ENCODE measurements at places on chromosomes 6 and 20. TPM values are rescaled to one million over a fixed set of nuclear protein-coding genes. Genes with fewer than 3 reads are reported as not detected.
A peak's percentile ranks its signal among the peaks of the same experiment; 100 is the strongest.

DNA sequence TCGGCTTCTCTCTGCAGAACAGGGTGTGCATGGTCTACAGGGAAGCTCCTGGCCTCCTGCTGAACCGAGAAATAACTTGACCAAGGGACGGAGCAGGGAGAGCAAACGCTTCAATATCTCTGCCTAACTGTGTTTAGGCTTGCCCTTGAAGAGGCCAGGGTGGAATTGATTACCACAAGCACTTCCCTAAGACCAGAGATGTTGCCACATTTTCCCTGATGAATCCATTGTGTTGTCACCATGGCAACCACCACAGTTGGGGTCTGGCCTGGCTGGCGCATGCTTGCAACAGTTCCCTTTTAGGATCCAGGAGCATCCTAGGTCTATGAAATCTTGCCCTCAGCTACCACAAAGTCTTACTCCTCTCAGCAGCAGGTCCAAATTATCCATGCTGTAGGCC lies 213.5 kb upstream of the SULF2 start:
- DNase-seq, result no peak

GRCh38 chr20:48945840-48946514 lies 24.5 kb downstream of the ARFGEF2 start:
- peak; percentile 70 for DNase-seq

DNA sequence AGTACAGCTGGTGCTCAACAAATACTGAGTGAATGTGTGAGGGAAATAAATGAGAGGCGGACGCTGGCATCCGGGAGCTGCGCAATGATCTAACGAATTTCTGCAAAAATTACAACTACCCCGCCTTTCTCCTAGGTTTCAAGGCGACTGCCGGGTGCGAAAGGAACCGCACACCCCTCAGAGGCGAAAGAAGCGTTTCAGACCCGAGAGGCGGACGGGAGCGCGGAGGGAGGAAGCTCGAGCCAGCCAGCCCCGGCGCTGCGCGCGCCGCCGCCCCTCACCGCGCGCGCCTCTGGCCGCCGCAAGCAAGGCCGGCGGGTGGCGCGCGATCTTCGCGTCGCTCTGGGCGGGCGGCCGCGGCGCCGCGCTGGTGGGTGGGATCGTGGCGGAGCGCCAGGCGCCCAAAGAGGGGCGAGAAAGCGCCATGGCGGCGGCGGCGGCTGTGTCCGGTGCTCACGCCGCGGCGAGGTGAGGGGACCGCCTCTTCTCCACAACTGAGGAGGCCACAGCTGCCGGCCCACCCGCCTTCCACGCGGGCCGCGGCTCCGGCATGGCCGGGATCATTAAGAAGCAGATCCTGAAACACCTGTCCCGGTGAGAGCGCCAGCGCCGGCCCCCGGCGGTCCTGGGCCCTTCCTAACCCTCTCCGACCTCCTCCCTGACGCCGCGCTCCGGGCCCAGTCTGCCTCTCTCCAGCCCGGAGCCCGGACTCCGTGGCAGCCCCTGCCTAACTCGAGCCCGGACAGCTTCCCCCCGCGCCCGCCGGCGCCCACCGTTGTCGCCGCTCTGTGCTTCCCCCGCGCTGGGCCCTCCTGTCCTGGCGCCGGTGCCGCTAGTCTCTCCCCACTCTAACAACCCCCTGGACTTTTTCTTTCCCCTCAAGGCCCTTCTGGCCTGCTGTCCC lies at the start of gene BLTP3A:
Gene BLTP3A (plus strand): TSS at position 383 of the 904 bp plus-strand sequence. CDS start 168 bp downstream, at position 551.
- peak; percentile 64 for DNase-seq

DNA sequence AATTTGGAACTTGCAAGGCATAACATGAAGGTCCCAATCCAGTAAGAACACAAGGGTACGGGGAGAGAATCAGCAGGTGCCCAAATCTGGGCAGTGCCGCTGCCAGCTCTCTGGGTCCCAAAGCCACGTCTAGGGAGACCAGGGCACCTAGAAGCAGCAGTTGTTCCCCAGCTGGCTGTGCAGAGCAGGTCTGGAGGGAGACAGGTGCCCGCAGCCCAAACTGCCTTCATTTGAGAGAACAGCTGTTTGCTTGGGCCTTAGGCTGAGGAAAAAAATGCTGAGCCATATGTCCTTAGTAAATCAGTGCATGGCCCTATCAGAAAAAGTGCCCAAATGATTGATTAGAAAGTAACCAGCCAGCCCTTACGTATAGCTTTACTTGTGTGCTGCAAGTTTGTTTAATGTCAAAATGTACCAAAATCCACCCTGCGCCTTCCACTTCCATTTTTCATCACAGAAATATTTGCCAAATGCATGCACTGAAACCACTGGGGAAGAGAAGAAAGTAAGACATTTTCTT lies 9.1 kb upstream of the PRELID3B start:
- no peak for DNase-seq

GRCh38 chr6:165821754-165822153 lies 158.7 kb upstream of the PDE10A start:
- no peak for DNase-seq

- DNase-seq, result no peak
These were observed 66.3 kb upstream of the FBXL4 start for GRCh38 chr6:99014061-99014460.

DNA sequence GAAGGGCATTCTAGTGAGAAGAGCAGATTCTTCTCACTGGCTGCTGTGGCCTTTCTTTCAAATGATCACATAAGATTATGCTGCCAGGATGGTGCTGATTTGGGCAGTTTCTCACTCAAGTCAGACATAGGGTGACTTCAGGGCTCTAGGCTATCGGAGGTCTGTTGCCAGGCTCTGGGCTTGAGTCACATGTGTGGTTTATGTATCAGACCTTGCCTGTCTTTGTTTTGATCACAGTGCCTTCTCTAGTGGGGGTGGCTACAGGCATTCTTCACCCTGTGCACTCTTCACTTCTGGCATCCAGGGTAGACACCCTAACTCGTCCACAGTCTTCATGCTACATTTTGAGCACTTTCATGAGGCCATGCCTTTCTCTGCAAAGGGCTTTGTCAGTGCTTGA lies 823.7 kb upstream of the MAN1A1 start:
- DNase-seq, result no peak

GRCh38 chr6:166927240-166927934 lies 29.0 kb downstream of the RNASET2 start:
- DNase-seq, result no peak

DNA sequence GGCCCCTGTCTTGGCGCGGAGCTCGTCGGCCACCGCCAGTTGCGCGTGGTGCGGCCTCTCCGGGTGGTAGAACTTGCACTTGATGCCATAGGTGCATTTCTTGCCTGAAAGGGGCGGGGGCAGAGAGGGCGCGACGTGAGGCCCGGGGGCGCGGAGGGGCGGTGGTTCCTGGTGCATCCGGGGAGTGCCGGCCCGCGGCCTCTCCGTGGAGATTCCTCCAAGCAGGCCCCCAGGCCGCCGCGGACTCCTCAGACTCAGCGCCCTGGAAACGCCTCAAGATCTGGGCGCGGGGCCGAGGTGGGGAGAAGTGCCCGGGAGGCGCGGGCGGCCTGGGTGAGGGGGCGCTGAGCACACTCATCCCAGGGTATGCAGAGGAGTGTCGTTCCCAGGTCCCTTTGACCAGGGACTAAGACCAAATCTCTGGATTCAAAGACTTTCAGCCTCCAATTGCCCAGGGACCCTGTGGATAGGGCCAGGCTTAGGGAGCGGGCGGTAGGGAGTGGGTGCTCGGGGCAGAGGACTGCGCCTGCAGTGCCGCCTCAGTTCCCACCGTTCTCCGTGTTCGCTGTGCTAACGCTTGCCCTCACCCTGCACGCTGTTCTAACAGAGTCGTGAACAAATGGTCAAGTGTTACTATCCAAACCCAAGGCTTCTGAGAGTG lies 33.3 kb downstream of the ZC3H12D start:
- no peak for DNase-seq

- no peak for DNase-seq
These were observed 422.1 kb downstream of the EPM2A start for GRCh38 chr6:145313041-145313855.

DNA sequence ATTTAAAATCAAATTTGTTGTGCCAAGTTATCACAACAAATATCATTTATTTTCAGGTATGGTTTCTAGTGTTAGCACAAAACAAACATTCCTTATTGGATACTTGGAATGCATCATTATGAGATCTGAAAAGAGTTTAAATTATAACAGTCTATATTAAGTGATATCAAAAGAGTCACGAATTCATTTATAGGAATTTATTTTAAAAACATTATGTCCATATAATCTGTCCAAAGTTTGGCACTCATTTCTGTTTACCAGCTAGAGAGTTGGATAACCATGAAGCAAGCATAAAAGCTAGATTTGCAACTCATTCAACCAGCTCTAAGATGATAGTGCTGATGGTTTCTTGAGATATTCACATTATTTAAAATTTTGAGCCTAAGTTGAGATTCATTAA lies 453.2 kb downstream of the DOK5 start:
- no peak for DNase-seq

GRCh38 chr20:47099093-47099492 lies 204.4 kb downstream of the EYA2 start:
- no peak for DNase-seq

DNA sequence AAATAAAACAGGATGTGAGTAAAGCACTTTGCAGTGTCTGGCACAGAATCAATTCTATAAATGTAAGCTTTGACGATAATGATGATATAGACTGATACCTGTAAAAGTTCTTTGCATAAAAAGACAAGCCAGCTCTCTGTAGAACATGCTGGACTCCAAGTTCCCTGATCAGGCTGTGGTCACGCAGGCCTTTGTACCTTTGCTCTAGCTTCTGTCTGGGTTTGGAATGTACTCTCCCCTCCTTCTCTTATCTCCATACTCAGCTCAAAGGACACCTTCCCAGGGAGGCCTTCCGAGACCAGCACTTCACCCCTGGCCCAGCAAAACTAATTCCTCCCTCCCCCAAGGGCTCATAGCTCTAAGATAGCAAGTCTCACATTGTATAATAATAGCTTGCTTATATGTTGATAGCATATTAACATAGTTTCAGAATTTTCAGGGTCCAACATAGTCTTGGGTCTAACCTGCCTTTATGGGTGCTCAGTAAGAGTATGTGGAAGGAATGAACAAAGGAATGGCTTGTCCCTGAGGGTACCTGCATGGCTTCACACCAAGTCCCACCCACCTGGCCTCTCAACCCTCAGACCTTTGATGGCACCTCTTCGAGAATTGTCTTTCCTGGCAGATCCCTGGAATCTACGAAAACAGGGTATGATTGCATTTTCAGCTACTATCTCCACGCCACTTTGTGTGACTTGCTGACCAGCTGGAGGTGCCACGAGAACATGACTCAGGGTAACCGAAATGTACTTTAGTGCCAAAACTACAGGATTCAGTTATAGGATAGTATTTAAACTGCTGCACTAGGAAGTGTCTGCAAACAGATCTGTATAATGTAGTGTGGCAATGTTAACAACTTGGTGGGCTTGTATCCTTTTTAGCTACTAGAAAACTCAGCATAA lies 41.7 kb upstream of the PIM1 start:
- peak; percentile 73 for DNase-seq

DNA sequence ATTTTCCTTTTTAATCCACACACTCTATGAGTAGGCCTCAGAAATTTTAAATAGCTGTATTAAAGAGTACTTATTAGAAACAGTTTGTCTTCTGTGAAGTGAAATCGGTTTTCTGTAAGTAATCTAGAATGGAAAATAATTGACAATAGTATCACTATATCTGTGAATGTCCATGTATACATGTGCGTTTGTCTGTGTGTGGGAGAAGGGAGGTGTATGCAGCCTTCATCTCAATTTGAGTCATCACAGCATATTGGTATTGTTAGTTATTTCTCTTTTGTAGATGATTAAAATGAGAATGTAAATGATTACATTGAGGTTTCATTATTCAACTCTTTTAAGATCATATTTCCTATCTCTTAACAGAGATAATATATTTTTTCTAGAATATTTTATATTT lies 206.0 kb downstream of the EYS start:
- no peak for DNase-seq

GRCh38 chr6:44576132-44576631 lies 188.7 kb downstream of the CDC5L start:
- no peak for DNase-seq

The ADTRP gene
- total RNA-seq, result 1.3 TPM

The LCA5 gene
- total RNA-seq, result 5.2 TPM

The TUBB1 gene
- not detected for total RNA-seq

The RNF144B gene
- total RNA-seq, result 0.97 TPM

The TNXB gene
- 4.8 TPM for total RNA-seq

The MYLK4 gene
- 0.64 TPM for total RNA-seq

The MYMX gene
- total RNA-seq, result not detected

The SEMG1 gene
- total RNA-seq, result not detected

The ITPA gene
- 40.3 TPM for total RNA-seq
